ENCODE measurements at places on chromosomes 1 and 21. TPM values are rescaled to one million over a fixed set of nuclear protein-coding genes. Genes with fewer than 3 reads are reported as not detected.

GRCh38 chr1:147722124-147722523 is 38.3 kb downstream of the GJA5 start:
- no peak overlapping the region for H3K4me3 ChIP-seq
- no peaks in the 10 kb centered on the region for H3K27me3 ChIP-seq
- no peak overlapping the region for H3K27ac ChIP-seq
- H3K36me3 ChIP-seq, result no peaks in the 10 kb centered on the region
- H3K4me1 ChIP-seq, result peaks cover 13% of the 10 kb centered on the region

The CD5L gene
- total RNA-seq, result 0.52 TPM

DNA sequence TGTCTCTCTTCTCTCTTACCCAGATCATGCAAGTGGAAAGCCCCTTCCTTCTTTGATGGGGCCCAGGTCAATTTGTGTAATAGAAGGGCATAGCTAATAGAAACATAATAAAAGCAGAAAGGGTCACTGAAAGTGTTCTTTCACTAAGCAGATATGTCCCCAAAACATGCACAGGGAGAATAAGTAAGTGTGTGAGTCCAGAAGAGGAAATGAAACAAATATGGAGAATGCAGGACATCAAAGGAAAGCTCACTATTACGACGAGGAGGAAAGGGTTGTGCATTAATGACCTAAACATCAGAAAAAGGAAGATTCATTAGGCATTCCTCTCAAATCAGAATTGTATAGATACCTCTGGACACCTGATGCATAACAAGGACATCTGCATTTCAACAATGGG is 81.4 kb upstream of the SMYD2 start:
- no peak for DNase-seq
- H3K27ac ChIP-seq, result no peak overlapping the region
- H3K4me1 ChIP-seq, result no peaks in the 10 kb centered on the region

The PCAT6 gene
- 1.0 TPM for total RNA-seq

DNA sequence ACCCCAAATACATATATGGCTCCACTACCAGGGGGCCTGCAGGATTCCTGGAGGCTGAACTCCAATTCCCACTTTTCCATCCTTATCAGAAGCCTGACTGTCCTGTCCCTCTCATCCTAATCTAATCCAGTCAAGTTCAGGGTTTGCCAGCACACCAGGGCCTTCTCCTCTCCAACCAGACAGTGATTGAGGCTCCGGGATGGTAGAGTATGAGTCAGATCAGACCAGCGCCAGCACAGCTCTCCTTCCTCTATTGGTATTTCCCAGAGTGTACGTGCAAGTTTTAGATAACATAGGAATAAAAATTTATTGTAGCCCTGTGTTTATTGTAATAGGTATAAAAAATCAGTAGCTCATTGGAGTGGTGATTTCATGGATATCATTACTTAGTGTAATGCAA is 24.5 kb upstream of the RCSD1 start:
- no peak overlapping the region for H3K27ac ChIP-seq
- no peak overlapping the region for H3K4me3 ChIP-seq
- H3K4me1 ChIP-seq, result peaks cover 27% of the 10 kb centered on the region
- H3K27me3 ChIP-seq, result no peaks in the 10 kb centered on the region

- no peaks in the 10 kb centered on the region for H3K27me3 ChIP-seq
- H3K4me1 ChIP-seq, result no peaks in the 10 kb centered on the region
- DNase-seq, result no peak
- H3K4me3 ChIP-seq, result no peak overlapping the region
Observed at GRCh38 chr1:215777370-215777925, 210.3 kb downstream of the KCTD3 start.

- DNase-seq, result no peak
- no peak overlapping the region for H3K4me3 ChIP-seq
- no peak overlapping the region for H3K27ac ChIP-seq
Observed at GRCh38 chr1:205251576-205251975, 23.8 kb downstream of the TMCC2 start.

DNA sequence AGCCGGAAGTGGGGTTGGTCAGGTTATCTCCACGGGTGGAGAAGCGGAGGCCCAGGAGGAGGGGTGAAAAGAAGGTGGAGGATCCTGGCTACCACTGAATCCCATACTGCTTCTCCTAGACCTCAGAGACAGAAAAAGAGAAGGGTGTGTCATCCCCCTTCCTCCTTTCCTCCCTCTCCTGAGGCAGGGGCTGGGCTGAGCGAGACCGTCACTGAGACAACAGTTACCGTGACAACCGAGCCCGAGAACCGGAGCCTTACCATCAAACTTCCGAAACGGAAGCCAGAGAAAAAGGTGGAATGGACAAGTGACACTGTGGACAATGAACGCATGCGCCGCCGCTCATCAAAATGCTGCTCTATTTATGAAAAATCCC is 42.1 kb upstream of the NBPF3 start:
- DNase-seq, result no peak
- H3K27ac ChIP-seq, result no peak overlapping the region
- H3K27me3 ChIP-seq, result peaks cover 52% of the 10 kb centered on the region

DNA sequence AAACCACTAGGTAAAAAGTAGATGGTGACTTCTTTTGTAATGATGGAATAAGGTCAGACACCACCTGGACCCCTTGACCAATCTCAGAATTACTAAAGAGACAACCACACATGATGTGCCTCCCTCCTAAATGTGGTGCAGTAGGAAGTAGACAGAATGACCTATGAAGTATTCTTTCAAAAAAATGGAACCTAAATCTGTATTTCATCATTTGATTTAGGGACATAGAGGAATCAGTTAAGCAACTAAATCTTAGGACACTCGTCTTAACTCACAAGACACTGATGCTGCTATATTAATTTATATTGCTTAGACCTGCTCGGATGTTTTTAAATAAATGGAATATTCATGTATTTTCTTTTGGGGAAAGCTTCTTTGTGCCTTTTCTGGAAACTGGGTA is 80.9 kb upstream of the IRF2BP2 start:
- no peaks in the 10 kb centered on the region for H3K4me1 ChIP-seq
- H3K27me3 ChIP-seq, result no peaks in the 10 kb centered on the region
- no peaks in the 10 kb centered on the region for H3K36me3 ChIP-seq
- no peak overlapping the region for H3K4me3 ChIP-seq
- no peak overlapping the region for H3K27ac ChIP-seq

DNA sequence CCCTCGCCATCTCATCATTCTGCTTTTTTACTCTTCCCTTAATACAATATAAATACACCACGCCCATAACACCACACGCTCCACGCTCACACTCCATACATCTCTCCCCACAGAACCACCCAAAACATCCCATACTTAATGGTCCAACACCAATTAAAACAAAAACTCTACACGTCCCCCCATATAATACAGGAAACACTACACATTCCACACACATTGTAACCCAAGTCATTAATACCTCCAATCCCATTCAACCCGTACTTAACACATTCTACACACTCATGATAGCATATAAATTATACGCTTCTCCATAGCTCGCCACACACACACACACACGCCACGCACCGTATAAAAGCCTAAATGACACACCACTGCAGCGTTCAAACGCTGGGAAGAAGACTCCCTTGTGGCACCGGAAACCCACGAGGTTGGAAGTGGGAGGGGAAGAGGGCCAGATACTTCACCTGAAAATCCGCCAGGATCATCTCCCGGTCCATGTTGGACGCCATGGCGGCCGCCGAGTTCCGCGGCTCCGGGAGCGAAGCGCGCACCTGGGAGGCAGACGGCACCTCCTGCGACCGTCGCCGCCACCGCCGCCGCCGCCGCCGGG is 659 bp downstream of the FAF1 start:
- H3K27ac ChIP-seq, result peak overlapping the region; percentile 93
- no peak for DNase-seq
- no peaks in the 10 kb centered on the region for H3K36me3 ChIP-seq
- peak overlapping the region; percentile 79 for H3K4me3 ChIP-seq
- H3K4me1 ChIP-seq, result peaks cover 43% of the 10 kb centered on the region

The LMOD1 gene
- 9.2 TPM for total RNA-seq

DNA sequence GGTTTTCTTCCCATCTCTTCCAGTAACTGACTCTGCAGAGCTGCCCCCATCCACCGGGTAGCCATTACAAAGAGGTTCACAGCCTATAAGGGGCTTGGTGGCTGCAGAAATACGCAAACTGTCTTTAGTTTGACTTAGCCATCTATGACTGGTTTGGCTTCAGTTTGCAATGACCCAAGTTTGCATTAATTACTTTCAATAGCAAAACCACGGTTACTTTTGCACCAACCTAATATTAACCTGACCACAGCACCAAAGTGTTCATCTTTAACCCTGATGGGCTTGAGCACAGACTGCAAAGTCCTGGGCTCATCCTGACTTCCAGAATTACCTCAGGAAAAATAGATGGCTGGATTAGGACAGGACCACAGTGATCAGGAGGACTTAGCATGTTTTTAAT is 2.2 kb upstream of the HAO2 start:
- no peak overlapping the region for H3K27ac ChIP-seq
- H3K4me3 ChIP-seq, result no peak overlapping the region
- H3K4me1 ChIP-seq, result no peaks in the 10 kb centered on the region

- H3K4me1 ChIP-seq, result peaks cover 17% of the 10 kb centered on the region
- H3K36me3 ChIP-seq, result no peaks in the 10 kb centered on the region
- H3K27ac ChIP-seq, result no peak overlapping the region
- H3K27me3 ChIP-seq, result no peaks in the 10 kb centered on the region
Observed at GRCh38 chr1:110462093-110462492, 11.1 kb downstream of the PROK1 start.

DNA sequence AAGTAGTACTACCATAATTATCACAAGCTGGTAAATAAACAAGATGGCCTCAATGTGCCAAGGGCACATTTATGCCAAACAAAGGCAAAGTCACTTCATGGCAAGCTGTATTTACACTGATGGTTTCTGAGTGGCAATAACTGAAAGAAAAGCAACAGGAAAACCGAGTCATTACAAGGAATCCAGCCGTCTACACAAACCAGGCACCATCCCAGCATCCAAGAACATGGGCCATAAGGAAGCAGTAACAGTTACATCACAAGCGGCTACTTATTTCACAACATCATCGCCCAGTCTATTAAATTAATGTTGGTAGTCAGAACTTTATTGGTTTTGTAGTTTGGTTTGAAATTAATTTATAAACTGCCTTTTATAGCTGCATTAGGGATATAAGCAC is 214.2 kb downstream of the RERE start:
- H3K27me3 ChIP-seq, result no peaks in the 10 kb centered on the region
- no peak overlapping the region for H3K4me3 ChIP-seq
- H3K4me1 ChIP-seq, result peaks cover 38% of the 10 kb centered on the region
- H3K36me3 ChIP-seq, result no peaks in the 10 kb centered on the region
- DNase-seq, result no peak

The OR2L5 gene
- total RNA-seq, result not detected

DNA sequence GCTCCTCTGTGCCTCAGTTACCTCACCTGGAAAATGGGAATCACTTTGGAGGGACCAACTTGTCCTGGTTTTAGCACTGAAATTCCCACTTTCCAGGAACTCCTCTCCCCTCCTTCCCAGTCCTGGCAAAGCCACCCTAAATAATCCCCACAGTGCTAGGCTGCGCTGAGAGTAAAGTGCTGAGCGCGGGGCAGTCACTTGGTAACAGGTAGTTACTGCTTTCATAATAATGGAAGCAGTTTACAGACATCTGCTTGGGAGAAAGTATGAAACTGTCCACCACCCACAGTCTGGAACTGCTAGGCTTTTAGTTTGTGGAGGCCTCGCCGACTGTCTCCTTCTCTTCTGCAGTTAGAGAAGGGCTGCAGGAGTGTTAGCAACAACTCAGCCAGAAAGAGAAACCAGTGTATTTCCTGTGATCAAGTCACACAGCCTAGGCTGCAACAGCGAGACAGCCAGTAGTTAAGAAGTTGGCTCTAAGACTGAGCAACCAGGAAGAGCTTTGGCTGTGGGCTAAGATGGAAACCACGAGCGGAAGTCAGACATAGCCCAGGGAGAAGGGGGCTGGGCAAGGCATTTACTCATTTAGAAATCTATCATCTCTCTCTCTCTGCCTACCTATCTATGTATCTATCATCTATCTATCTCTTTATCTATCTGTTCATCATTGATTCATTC is 30.8 kb upstream of the ABCG1 start:
- H3K27ac ChIP-seq, result peak overlapping the region; percentile 63
- no peak for DNase-seq
- no peaks in the 10 kb centered on the region for H3K36me3 ChIP-seq
- no peak overlapping the region for H3K4me3 ChIP-seq

The LYST gene
- 10.3 TPM for total RNA-seq

The VAV3 gene
- total RNA-seq, result 1.4 TPM

The EDN2 gene
- 0.47 TPM for total RNA-seq

DNA sequence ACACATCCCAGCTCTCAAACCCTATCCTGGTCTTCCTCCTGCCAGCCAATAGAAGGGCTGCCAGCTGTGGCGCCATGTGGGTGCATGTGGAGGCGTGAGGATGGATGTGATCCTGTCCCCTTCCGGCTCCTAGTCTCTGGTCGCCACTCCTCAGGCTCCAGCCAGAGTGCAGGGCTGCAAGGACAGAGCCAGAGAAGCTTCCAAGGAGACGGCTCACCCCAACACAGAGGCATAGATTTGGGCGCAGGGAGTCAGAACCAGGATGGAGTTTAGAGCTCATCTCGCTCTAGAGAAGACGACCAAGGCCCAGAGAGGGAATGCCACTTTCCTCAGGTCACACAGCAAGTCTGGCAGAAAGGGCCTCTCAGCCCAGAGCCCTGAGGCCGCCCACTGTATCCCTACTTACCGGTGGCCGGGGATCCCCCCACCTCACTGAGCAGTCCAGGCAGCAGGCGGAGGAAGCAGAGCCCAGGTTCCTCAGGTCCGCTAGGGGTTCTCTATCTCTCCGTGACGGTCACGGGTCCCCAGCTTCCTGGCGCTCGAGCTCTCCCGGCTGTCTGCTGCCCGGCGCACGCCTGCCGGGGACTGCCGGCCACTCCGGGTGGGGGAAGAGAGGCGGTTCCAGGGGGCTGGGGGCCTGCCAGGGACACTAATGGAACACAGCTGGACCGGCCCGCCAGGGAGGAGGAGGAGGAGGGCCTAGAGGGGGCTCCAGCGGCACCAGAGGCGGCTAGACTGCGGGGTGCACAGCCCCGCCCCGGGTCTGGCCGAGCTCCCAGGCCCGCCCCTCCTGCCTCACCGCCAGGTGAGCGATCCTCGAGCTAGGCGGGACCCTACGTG is at the start of gene COL16A1:
TSS of gene COL16A1 (minus strand) at position 587 of the 840 bp plus-strand sequence. CDS start 1,824 bp downstream, outside the sequence.
- H3K36me3 ChIP-seq, result no peaks in the 10 kb centered on the region
- peak within 1 kb of the TSS; percentile 73 for H3K27ac ChIP-seq
- DNase-seq, result peak; percentile 82
- H3K4me3 ChIP-seq, result peak within 1 kb of the TSS; percentile 61

The DPT gene
- 45.6 TPM for total RNA-seq

DNA sequence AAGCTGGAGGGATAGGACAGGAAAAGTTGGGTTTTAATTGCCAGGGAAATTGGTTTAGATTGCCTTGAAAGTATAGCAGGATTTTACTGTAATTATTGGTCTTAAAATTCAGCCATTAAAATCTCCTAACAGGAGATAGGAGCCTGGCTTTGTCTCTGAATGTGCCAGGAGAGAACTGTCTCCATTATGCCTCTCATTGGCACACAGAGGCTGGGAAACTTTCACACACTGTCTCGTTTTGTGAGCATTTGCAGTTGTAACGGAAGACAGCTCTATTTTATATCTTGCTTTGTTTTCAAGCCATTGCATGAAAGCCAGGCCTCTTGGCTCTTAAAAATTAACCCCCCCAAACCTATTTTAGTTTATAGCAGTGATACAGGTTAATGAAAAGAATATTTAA is 12.5 kb downstream of the DNAJC6 start:
- H3K4me1 ChIP-seq, result no peaks in the 10 kb centered on the region
- H3K36me3 ChIP-seq, result no peaks in the 10 kb centered on the region
- H3K27me3 ChIP-seq, result no peaks in the 10 kb centered on the region
- DNase-seq, result no peak
- H3K27ac ChIP-seq, result no peak overlapping the region

- H3K4me3 ChIP-seq, result no peak overlapping the region
- no peaks in the 10 kb centered on the region for H3K27me3 ChIP-seq
Observed at GRCh38 chr1:89873288-89873687, 52.5 kb downstream of the LRRC8D start.
